ENCODE measurements at places on chromosomes 13 and 19.

DNA sequence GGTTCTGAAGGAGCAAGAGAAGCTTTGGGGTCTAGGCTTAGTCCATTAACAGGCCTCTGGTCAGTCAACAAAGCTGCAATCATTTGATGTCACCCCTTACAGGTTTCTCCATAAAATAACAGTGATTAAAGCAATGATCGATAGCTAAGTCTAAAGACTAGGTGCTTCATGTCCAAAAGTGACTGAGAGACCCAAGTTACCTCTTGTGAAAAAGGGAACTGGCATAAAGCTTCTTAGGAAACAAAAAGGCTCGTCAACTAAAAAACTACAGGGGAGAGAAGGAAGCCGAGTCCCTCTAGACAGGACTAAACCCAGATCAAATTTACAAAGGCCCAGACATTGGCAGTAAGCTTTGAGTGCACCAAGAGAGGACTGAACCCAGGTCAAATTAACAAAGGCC lies 2.2 kb downstream of the DCUN1D2 start:
- DNase-seq, result no peak

DNA sequence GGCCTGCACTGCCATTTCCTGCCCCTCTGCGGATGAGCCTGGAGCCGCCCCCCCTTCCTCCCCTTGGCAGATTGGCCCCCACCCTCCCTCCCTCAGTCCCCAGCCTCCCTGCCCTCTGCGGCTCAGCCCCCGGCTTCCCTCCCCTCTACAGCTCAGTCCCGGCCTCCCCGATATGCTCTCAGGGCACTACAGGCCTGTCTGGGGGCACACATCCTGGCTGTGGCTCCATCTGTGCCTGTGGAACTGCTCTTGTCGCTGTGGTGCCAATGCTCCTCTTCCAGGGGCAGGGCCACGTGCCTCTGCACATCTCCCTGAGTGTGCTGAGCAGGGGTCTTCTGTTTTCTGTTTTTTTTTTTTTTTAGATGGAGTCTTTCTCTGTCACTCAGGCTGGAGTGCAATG lies 39.0 kb downstream of the ADPRHL1 start:
- no peak for DNase-seq

DNA sequence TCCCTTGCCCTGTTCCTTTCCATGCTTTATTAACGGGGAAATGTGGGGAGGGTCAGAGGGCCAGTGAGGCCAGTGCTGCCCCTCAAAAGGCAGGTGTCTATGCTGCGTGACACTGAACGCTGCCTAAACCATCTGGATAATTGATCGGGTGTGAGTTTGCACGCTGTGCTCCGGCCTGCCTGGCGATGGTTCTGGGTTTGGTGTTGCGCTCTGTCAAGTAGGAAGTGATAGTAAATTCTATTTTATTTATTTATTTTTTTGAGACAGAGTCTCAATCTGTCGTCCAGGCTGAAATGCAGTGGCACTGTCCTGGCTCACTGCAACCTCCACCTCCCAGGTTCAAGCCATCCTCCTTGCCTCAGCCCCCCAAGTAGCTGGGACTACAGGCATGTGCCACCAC lies 86.5 kb downstream of the ATP11A start:
- DNase-seq, result no peak

DNA sequence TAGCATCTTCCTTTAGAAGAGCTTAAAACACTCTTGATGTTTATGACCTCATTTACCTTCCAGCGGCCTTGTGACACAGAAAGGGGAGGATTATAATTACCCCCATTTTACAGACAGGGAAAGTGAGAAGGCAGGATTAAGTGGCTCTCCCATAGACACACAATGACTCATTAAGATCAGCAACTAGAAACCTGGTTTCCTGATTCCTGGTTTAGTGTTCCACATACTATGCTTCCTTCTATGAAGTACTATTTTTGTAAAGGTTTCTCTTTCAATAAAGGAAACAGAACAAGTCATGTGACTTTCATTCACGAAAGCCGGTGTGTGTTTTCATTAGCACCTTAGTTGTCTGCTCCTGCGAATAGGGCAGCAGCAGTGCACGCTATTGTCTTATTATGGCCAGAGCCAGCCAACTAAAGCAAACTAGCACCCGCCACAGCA lies 8.3 kb downstream of the IRS2 start:
- DNase-seq, result no peak

GRCh38 chr13:105543742-105544141 lies 991.7 kb downstream of the EFNB2 start:
- DNase-seq, result no peak

DNA sequence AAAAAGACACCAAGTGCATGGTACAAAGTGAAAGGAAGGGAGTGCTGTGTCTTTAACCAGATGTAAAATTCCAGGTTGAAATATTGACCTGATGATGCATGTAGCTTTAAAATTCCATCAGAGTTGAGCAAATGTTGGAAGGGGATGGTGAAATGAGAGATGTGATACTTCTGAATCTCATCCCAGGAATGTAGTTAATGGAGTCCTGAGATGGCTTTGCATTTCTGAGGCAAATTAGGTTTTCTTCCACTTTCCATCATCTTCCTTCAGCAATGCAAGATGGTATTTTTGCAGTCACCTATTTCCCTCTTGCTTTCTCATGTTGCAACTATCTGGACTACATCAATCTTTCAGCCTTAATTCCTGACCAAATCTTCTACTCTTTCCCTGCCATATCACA lies 194.1 kb upstream of the MIR17HG start:
- DNase-seq, result no peak

DNA sequence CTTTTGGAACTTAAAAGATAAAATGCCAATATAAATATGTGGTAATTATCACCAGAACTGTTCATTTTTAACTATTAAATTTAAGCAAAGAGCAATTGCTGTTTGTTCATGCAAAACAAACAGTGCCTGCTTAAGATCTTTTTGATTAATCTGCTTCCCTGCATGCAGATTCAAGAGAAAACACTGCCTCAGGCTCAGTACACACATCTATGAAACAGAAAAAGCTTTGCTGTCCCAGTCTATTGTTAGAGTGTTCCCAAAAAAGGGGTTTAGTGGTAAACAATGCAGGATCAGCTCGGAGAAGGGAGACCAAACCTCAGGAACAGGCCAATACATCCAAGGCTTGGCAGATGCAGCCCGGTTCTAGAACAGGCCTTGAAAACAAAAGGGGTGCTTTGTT lies 49.3 kb upstream of the TDRD3 start:
- no peak for DNase-seq

DNA sequence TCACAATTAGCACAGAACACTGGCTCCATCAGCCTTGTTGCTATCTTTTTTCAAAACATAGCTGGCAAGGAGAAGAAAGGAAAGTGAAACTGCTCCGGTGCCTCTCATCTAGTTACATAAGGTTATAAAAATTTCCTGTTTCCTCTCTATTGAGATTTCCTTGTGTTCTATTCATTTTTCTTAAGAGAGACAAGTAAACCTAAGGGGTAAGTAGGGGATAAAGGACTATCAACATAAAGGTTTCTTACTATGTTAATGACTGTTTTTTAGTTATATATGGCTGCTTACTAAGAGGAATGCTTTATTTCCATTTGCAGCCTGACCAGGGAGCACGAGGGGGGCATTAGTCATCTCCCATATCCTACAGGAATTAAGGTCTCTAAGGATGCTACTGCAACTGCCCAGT lies 73.2 kb upstream of the MLNR start:
- DNase-seq, result no peak

DNA sequence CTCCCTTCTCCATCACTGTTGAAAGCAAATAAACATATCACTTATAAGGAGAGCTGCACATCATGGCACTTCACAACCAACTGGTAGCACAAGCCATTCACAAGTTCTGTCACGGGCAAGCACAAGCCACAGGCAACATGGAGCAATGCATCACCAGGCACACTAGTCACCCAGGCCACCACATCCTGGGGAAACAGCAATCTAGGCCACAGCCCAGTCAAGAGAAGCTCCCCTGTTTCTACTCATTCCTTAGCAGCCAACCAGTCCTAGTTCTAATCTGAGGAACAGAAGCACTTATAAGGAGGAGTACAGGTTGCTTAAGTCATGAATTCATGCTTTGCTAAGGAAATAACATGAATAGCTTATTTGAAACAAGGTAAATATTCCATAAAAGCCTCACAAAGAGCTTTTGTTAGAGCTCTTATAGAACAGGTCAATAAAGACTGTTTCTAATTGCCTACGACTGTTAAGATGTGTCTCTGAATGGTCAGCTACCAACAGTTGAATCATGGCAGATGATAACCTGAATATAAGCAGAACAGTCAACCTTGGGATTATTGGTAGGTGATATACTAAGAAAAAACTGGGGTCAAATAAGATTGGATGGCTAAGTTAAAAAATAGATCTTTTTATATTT lies 169.0 kb downstream of the TBC1D4 start:
- no peak for DNase-seq

GRCh38 chr19:52291781-52292180 lies 5.2 kb upstream of the ZNF480 start:
- no peak for DNase-seq

DNA sequence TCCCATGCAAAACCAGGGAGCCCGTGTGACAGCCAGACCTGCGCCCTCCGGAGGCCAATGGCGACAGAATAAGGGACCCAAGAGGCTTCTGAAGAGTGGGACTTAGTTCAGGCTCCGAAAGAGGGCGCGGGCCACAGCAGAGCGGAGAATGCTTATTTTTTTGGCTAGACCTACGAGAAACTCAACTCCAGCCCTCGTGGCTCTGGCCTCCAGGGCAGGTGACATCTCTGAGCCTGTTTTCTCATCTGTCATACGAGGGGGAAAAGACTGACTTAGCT lies 23.0 kb downstream of the DPP9 start:
- DNase-seq, result no peak

GRCh38 chr13:59774491-59774971 lies 389.2 kb downstream of the DIAPH3 start:
- no peak for DNase-seq

- no peak for DNase-seq
These were observed 31.6 kb upstream of the CACTIN start for GRCh38 chr19:3658004-3658869.

- DNase-seq, result no peak
These were observed 274.4 kb downstream of the TDRD3 start for GRCh38 chr13:60671386-60671785.

GRCh38 chr13:27130979-27131623 lies 40.5 kb downstream of the USP12 start:
- peak; percentile 60 for DNase-seq

DNA sequence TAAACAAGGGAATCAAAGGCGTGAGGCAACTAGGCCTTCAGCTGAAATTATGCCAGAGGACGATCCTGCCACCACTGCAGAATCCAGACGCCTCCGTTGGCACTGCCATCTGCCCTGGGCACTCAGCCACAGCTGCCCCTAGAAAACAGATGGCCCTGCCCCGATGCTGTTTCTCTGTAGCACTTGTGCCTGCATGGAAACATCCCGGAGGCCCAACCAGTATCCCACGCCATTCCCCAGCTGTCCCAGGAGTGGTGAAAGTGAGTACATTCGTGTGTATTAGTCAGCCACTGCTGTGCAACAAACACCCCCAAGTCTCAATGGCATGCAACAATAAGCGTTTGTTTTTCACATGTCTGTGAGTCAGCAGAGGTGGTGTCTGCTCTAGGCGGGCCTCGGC lies 8.9 kb upstream of the CRTC1 start:
- DNase-seq, result no peak

GRCh38 chr13:49410006-49410405 lies 33.9 kb downstream of the CAB39L start:
- DNase-seq, result no peak

- no peak for DNase-seq
These were observed 18.1 kb upstream of the GTF3A start for GRCh38 chr13:27406178-27406939.

DNA sequence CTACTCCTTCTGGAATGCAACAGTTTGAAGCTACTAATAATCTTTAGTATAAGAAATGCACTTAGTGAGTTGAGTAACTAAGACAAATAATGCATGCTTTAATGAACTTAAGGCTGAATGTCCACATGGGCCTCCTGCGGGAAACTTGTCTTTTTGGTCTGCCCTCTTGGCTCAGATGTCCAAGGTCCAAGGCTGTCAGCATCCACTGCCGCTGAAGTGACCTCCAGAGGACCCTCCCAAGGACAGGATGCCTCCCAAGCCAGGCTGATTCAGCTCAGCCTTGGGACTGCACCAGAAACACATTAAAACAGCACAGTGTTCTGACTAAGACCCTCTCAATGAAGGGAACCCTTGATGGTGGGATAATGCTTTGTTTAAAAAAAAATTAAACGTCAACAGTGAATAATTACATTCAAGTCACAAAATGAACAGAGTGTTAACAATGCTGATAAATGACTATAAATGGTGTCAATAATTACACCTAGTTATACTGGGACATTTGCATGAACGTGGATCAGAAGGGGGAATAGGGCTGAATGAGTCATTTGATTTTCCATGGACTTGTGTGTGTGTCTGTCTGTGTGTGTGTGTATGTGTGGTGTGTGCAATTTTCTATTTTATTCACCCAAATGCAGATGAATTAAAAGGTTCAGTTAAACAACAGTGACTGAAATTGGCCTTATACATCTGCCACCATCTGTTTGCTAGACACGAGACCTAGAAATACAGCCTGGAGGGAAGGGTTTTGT lies 150.5 kb downstream of the COL4A1 start:
- DNase-seq, result no peak
